ENCODE measurements at places on chromosomes 11 and 22.

GRCh38 chr11:23995891-23996290 is 501.0 kb upstream of the LUZP2 start:
- no peak for DNase-seq

- DNase-seq, result no peak
Observed at GRCh38 chr11:48169717-48170116, 46.9 kb upstream of the OR4B1 start.

GRCh38 chr11:64150481-64151239 is 15.3 kb downstream of the MACROD1 start:
- DNase-seq, result no peak

DNA sequence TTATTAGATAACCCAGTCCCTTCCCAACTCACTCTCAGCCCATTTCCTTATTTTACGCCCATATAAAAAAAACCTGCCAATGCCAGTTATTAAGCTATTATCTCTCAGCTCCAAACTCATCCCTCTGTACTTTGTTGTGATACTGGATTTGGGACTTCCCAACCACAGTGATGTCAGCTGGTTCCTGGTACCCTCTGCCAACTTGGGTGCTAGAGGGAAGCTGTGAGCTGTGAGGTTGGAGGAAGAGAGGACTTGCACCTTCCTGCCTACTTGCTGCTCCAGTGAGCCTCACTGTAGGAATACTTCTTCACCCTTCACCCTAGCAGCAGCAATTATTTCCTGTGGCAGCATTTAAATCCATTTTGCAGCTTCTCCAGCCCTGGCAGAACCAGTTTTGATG is 19.2 kb upstream of the CSF2RB start:
- no peak for DNase-seq

GRCh38 chr11:114847306-114847975 is 169.1 kb downstream of the NXPE2 start:
- no peak for DNase-seq

DNA sequence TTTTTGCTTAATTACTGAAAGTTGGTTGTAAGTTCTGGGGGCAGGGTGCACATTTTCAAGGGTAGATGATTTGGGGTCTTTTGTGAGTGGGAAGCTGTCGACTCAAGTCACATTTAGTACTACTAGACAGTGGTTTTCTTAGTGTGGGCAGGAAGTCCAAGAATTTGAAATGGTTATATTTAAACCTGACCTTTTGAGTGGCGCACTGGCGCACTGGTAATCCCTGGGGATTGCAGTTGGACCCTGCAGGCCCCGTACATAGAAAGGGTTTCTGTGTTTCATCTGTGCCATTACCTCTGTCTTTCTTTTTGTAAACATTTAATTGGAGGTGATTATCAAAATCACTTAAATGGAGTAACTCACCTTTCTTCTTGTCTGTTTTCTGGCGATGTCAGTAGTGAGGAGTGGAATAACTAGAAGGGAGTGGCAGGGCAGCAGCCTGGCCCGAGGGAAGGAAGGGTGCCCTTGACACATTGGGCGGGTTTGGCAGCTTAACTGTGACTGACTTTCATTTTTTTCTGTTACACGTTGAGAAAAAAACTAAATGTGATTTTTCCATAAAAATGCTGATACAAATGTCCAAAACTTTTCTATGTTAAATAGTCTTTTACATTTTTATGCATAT is 101.8 kb upstream of the GAL start:
- no peak for DNase-seq

Data from activated CD4-positive, CD25-positive, alpha-beta regulatory T cell (primary cell).